ENCODE measurements at places on chromosomes 3 and 15. TPM values are rescaled to one million over a fixed set of nuclear protein-coding genes. Genes with fewer than 3 reads are reported as not detected.

VWA5B2 gene
- 0.40 TPM for total RNA-seq

ARPP21 gene
- total RNA-seq, result not detected

GXYLT2 gene
- 35.7 TPM for total RNA-seq

PRR20G gene
- total RNA-seq, result not detected

CADM2 gene
- 7.8 TPM for total RNA-seq

ALDH1A2 gene
- total RNA-seq, result 5.3 TPM

CHL1 gene
- 0.20 TPM for total RNA-seq

PDZRN3 gene
- total RNA-seq, result 42.9 TPM

TMEM207 gene
- total RNA-seq, result 2.9 TPM

PP2D1 gene
- total RNA-seq, result not detected

GOLGA6A gene
- total RNA-seq, result not detected

TRH gene
- total RNA-seq, result not detected

CPNE9 gene
- total RNA-seq, result not detected

MAGEL2 gene
- total RNA-seq, result 3.1 TPM

FEZF2 gene
- not detected for total RNA-seq

SH2D7 gene
- not detected for total RNA-seq

PLA2G4D gene
- total RNA-seq, result 0.04 TPM

CP gene
- total RNA-seq, result 22.3 TPM

SRPRB gene
- total RNA-seq, result 94.4 TPM

ZPLD1 gene
- 0.12 TPM for total RNA-seq

AMOTL2 gene
- total RNA-seq, result 71.4 TPM

SEMA3F gene
- 11.8 TPM for total RNA-seq

PLSCR4 gene
- total RNA-seq, result 25.9 TPM

DPPA4 gene
- total RNA-seq, result 11.4 TPM

CACNA2D2 gene
- 0.87 TPM for total RNA-seq

RBM5 gene
- total RNA-seq, result 150 TPM

SLCO2A1 gene
- 2.3 TPM for total RNA-seq

CCR9 gene
- total RNA-seq, result 0.20 TPM

PIERCE2 gene
- total RNA-seq, result 2.6 TPM

SELENOS gene
- 122 TPM for total RNA-seq

UPK1B gene
- total RNA-seq, result 9.0 TPM

SERP1 gene
- total RNA-seq, result 202 TPM

LTK gene
- total RNA-seq, result 0.83 TPM

AGBL1 gene
- not detected for total RNA-seq

SEMA5B gene
- 1.4 TPM for total RNA-seq

TM4SF4 gene
- 899 TPM for total RNA-seq

SGO1 gene
- 4.5 TPM for total RNA-seq

PLCH1 gene
- total RNA-seq, result 5.8 TPM

ACSBG1 gene
- total RNA-seq, result 0.08 TPM

ARHGEF26 gene
- 17.1 TPM for total RNA-seq

IQCF5 gene
- total RNA-seq, result not detected

SRGAP3 gene
- total RNA-seq, result 8.3 TPM

MESP2 gene
- 1.2 TPM for total RNA-seq

CLDN18 gene
- total RNA-seq, result 73.0 TPM

FAM81A gene
- 0.52 TPM for total RNA-seq

SCN5A gene
- total RNA-seq, result 1.3 TPM
